ENCODE measurements at places on chromosomes 6 and 20. TPM values are rescaled to one million over a fixed set of nuclear protein-coding genes. Genes with fewer than 3 reads are reported as not detected.

The CPNE5 gene
- 0.25 TPM for total RNA-seq

The ZNF343 gene
- total RNA-seq: 4.3 TPM

The MPC1 gene
- total RNA-seq: 120 TPM

The OPRM1 gene
- not detected for total RNA-seq

The SLC22A7 gene
- 269 TPM for total RNA-seq

The MOG gene
- total RNA-seq: not detected

The COL9A3 gene
- total RNA-seq: 4.0 TPM

The MROH8 gene
- total RNA-seq: 4.7 TPM

- no peak for DNase-seq
Observed at GRCh38 chr6:161104966-161105365, 113.4 kb downstream of the MAP3K4 start.

- no peak for DNase-seq
Observed at GRCh38 chr20:63060057-63060991, 53.6 kb upstream of the BHLHE23 start.

- DNase-seq: no peak
Observed at GRCh38 chr6:93243231-93243778, 176.1 kb downstream of the EPHA7 start.

- DNase-seq: no peak
Observed at GRCh38 chr6:158751921-158752320, 67.2 kb downstream of the EZR start.

DNA sequence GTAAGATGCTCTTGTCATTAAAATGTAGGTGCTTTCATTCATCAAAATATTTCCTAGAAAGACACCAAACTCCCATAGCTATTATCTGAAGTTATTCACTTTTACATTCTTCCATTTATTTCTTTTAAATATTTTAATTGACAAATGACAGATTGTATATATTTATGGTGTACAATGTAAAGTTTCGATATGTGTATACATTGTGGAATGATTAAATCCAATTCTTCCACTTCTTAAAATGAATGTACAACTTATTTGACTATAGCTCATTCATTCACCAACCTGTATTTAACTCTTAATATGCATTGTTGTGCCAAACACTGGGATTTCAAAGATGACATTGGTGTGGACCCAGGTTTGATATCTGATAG lies 41.0 kb downstream of the CCN2 start:
- no peak for DNase-seq

DNA sequence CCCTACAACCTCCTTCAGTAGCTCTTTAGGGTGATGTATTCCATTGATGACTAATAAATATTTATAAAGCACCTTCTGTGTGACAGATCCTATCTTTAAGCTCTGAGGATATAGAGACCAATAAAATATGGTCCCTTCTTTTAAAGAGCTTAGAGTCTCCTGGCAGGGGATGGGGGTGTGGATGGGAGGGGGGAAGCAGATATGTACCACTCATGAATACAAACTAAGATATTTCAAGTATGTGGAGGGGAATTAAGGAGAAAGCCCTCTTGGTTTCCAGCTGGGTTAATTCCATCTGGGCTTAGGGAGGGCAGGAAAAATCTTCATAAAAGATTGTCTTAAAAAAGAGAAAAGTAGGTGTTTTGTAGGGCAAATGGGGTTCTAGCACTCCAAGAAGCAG lies 21.6 kb upstream of the FBXO9 start:
- no peak for DNase-seq

DNA sequence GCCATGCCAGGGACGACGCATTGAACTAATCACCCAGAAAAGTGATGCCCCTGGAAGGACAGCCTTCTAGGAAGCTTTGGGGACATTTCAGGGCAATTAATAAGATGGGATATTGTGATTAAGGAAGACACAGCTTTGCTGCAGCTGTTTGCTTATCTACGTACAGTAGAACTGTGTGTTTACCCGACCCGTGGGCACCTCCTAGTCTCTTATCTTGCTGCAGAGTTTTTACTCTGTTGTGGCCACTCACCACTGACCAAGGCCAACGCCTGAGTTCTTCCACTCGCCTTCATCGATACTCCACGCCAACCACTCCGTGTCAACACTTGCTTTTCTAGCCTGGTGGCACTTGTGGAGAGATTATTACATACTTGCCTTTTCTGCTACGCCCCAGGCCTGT lies 105.9 kb upstream of the MLN start:
- no peak for DNase-seq

DNA sequence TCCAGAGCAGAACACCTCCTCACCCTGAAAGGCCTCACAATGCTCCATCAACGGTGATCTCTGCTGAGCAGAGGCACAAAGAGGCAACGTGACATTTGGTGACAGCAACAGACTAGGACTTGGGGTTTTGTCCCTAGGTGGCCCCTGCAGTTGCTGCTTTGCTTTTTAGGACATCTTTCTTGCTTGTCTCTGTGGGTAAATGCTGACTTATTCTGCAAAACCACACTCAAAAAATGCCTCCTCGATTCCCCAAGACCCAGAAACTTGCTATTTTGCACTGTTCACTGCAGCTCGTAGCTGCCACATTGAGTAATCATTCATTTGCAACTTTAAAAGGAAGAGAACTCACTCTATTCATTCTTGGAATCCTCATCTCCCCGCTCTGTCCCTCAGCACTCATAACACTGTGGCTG lies 209.9 kb downstream of the LY86 start:
- DNase-seq: no peak

DNA sequence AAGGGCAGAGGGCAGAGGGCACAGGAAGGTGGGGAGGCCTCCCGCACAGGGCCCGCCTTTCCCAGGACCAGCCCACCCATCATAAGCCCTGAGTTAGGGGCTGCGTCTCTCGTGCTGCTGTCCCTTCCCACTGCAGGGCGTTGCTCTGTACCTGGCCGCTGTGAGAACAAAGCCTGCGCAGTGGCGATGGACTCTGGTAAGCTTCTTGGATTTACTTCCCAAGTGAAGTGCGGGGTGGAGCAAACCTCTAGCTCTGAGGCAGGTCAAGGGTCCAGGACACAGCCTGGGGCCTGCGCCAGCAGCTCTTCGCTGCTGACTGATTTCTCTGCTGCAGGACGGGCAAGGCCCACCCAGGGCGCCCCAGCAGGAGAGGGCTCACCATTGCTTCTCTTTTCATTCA lies 23.9 kb downstream of the INSM1 start:
- DNase-seq: no peak

- DNase-seq: no peak
Observed at GRCh38 chr6:106807947-106808611, 166.4 kb downstream of the CD24 start.

GRCh38 chr20:31974951-31975487 lies 7.1 kb downstream of the XKR7 start:
- no peak for DNase-seq

DNA sequence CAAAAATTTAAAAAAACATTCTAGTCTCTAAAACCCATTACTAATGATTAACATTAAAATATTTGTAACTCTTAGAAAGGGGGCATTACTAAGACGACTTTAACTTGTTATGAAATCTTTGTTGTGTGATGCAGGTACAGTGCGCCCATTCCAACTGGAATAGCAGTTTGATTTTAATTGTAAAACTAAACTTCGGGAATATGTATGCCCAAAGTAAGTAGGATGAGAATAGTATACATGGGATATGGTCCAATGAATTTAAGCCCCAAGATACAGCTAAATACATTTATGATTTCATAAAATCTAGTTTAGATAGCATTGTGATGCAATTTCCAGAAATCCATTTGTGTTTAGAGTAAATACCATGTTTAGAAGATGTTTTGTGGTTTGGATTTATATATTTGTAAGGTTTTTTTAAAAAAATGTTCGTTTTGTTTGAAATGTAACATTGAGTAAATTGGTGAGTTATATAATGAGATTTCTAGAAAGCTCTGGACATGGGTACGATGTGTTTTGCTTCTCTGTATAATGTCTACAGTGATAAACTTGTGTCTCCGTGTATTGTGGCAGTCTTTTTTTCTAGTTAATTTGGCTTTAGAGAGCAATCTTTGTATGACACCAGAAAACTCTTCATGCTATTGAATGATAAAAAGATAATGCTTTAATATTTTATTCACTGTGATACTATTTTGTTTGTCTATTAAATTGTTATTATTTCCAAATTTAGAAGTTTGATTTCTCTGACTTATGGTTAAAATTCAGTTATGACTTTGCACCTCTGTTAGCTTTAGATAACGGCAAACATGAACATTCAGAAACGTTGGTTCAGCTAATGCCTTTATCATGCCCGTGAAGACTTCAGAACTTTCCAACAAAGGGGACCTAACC lies 54.8 kb downstream of the RNF182 start:
- no peak for DNase-seq

- DNase-seq: no peak
Observed at GRCh38 chr6:135673501-135674309, 176.2 kb upstream of the AHI1 start.
